Fibroblast of mammary gland (primary cell): ENCODE measurements at places on chromosomes 1 and 21.
A peak's percentile ranks its signal among the peaks of the same experiment; 100 is the strongest.

DNA sequence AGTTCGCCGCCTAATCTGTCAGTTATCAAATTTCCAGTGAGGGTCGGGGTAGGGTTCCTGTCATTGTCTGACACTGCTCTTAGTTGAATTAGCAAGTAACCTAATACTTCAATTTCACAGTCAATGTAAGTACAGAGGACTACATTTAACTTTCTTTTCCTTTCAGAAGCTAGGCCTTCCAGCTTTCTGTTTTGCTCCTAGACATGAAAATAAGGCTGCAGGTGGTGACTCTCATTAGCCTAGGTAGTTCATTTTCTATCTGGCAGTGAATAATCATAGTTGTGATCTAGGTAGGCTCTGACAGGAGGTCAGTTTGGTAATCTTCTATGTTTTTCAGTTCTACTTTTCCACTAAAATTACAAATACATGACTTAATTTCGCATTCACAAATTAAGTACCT, 783.1 kb downstream of the MRPL39 start:
- no peak for DNase-seq

DNA sequence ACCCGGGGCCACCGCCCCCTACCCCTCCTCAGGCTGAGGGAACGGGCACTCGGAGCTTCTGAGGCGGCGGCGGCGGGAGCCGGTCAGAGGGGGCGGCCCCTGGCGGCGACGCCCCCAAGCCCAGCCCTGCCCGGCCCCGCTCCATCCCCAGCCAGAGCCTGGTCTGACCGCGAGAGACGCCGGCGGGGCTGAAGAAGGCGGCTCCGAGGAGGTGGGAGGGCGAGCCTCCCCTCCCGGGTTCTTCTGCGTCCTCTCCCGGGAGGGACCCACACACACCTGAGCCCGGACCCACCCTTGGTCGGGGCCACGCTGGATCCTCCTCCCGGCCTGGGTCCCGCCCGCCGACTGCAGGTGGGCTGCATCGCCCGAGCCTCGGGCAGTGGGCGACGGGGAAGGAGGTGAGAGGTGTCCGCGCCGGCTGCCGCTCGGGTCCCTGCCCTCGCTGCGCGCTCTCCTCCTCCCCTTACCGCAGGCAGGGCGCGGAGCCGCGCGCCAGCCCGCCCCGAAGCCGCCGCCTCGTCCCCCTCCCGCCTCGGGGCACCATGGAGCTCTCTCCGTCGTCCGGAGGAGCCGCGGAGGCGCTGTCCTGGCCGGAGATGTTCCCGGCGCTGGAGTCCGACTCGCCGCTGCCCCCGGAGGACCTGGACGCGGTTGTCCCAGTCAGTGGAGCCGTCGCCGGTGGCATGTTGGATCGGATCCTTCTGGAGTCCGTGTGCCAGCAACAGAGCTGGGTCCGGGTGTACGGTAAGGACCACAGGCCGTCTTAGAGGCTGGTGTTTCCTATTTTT, at the start of gene RASAL2:
Gene RASAL2 (plus strand): TSS at position 154 of the 788 bp plus-strand sequence. CDS start 389 bp downstream, at position 543.
- DNase-seq: peak; percentile 46

DNA sequence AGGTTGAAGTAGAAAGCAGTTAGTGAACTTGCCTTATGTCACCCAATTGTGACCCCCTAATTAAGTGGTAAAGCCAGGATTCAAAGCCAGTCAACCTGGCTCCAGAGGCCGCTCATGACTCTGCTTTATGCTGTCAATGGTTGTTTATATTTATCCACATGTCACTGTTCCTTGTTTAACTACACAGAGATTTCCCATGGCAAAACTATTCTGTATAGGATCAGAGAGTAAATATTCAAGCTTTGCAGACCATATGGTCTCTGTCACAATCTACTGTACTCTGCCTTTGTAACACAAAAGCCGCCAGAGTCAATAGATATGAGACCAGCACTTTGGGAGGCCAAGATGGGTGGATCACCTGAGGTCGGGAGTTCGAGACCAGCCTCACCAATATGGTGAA, 371.7 kb upstream of the PTBP2 start:
- no peak for DNase-seq

- DNase-seq: no peak
Measured at GRCh38 chr1:57360846-57361407, 62.9 kb downstream of the DAB1 start.

GRCh38 chr1:31394584-31395193, 18.3 kb upstream of the SERINC2 start:
- peak; percentile 75 for DNase-seq

DNA sequence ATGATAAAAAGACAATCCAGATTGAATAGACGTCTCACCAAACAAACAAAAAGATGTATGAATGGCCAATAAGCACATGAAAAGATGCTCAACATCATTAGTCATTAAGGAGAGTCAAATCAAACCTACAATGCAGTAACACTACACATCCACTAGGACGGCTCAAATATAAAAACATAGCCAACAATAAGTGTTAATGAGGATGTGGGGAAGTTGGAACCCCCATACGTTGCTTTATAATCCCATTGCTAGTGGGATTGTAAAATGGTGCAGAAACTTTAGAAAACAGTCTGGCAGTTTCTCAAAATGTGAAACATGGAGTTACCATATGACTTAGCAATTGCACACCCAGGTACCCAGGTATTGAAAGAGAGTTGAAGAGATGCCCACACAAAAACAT, 14.7 kb upstream of the IL24 start:
- DNase-seq: no peak

DNA sequence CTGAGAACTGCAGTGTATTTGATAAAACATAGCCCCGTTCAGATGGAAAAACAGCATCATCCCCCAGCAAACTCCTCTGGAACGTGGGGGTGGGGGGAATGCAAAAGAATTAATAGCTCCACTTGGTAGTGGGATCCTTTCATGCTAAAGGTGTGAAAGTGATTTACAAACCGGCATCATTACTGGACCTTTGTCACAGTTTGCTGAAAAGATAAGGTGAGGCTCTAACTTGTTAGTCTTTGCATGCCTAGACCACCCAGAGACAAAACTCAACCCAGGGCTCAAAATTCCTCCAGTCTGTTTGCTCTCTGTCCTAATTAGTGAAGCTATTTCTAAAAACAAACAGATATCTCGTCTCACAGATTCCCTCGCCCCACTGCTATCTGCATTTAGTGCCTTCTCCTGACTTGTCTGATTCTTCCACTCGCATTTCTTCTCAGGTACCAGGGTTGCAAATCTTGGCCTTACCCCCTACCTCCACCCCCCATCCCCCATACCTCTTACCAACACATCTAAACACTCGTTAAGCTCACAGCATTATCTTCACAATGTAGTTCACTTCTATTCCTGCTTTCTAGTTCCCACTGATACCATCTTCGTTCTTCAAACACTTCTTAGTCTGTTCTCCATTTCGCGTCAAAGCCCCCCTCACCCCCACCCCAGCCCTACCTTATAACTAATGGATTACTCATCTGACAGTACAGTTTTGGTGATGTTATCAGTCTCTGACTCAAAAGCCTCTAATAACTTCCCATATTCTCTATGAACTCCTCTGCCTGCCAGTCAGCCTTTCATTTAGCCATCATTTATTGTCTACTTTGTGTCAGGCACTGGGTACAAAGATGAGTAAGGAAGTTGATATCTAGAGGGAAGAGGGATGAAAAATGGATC, 11.8 kb downstream of the IER5 start:
- DNase-seq: peak; percentile 41

- DNase-seq: no peak
Measured at GRCh38 chr1:195954848-195955247, 653.4 kb downstream of the KCNT2 start.

- DNase-seq: peak; percentile 17
Measured at GRCh38 chr1:183417772-183418491, at the start of gene NMNAT2. Gene NMNAT2 (minus strand): TSS chr1:183418380. CDS start chr1:183418267, 113 bp downstream.

GRCh38 chr1:67582625-67583461, 102.2 kb upstream of the GADD45A start:
- peak; percentile 14 for DNase-seq

GRCh38 chr1:150015651-150016131, 5.2 kb upstream of the OTUD7B start:
- DNase-seq: peak; percentile 31

GRCh38 chr1:209704584-209704983, at the start of gene HSD11B1:
Gene HSD11B1 (plus strand): TSS chr1:209704846. CDS start chr1:209704943, 97 bp downstream.
- peak; percentile 97 for DNase-seq
